Activated CD8-positive, alpha-beta memory T cell treated with anti-CD3 and anti-CD28 coated beads, Interleukin-2, amount 10 ng/mL, durations not matched to agents 7 days and 5 days (primary cell): ENCODE measurements at places on chromosomes 11 and 22. TPM values are rescaled to one million over a fixed set of nuclear protein-coding genes. Genes with fewer than 3 reads are reported as not detected.

The OVOL1 gene
- not detected for total RNA-seq

The ZDHHC13 gene
- total RNA-seq: 28.7 TPM

The CD6 gene
- total RNA-seq: 181 TPM

The ELMOD1 gene
- not detected for total RNA-seq

The APOBEC3F gene
- total RNA-seq: 39.8 TPM

The MIOX gene
- total RNA-seq: 0.61 TPM

The P2RX3 gene
- not detected for total RNA-seq

The PHF21B gene
- total RNA-seq: 0.84 TPM

The OR52H1 gene
- total RNA-seq: not detected

The PLAAT4 gene
- 85.3 TPM for total RNA-seq

The MRGPRX4 gene
- total RNA-seq: not detected

The EEF1G gene
- total RNA-seq: 878 TPM

The VWCE gene
- total RNA-seq: 3.9 TPM

The PSMD13 gene
- 199 TPM for total RNA-seq

The C11orf87 gene
- total RNA-seq: not detected

The LRRC32 gene
- 0.32 TPM for total RNA-seq

The NAALAD2 gene
- total RNA-seq: not detected

The TEX12 gene
- not detected for total RNA-seq

The PGA3 gene
- not detected for total RNA-seq
